GM13977 (cell line): ENCODE measurements at places on chromosomes 2 and 18.

GRCh38 chr2:21890041-21890440 lies 766.3 kb downstream of the TDRD15 start:
- DNase-seq: no peak

DNA sequence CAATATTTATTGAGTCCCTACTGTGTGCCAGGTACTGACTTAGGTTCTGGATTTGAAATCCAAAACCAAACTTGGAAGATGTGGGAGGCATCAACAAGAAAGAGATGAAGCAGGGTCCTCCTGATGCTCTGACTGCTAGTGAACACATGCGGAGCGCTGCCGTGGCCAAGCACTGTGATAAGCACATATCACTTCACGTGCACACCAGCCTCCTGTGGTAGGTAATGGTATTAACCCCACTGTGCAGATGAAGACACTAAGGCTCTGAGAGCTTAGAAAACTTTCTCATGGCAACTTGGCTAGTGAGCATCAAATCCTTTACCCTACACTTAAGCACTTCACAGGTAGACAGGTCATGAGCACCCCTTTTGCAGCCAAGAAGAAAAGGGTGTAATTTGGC lies 216.1 kb downstream of the HAUS1 start:
- DNase-seq: no peak

DNA sequence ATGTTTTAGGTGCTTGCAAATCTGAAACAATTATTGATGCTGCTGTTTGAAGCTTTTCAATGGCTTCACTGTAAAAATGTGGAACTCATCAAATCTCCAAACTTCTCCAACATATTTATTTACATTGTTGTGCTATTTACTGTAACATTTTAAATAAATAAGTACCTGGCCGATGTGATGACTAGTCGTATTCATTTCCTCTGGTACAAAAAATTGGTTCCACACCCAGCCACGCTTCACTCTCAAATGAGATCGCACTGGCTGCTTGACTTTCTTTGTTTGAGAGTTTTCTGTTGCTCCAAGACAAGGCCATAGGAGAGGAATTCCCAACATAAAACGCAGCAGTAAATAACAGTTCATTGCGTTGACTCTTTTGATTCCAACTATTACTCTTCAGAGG lies 32.0 kb downstream of the CDH19 start:
- DNase-seq: no peak

DNA sequence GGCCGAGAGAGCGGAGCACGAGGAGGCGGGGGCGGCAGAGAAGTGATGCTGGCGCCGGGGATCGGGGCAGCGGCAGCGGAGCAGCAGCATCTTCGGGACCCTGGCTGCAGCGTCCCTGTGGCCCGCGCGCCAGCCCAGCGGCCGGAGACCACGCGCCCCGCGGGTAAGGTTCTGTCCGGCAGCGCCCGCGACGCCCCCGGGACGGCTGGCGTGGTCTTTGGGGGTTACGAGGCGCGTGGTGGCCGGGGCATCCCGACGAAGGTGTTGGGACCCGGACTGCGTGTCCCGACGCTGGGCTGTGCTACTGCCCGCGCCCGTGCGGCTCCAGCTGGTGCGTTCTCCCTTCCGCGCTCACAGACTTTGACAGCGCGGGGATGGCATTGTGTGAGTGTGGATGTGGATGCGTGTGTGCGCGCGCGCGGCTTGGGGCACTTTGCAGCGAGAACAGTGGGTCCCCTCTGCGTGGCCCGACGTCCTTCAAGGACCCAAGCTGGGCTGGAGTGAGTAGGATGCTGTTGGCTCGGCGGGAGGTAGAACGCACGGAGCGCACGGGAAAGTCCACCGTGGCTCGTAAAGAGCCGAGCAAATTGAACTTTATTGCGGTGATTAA lies 405.0 kb downstream of the XIRP2 start:
- no peak for DNase-seq

- DNase-seq: no peak
Measured at GRCh38 chr18:61995618-61996017, 102.8 kb upstream of the RNF152 start.

GRCh38 chr2:168190590-168191336 lies 56.6 kb downstream of the STK39 start:
- DNase-seq: no peak

DNA sequence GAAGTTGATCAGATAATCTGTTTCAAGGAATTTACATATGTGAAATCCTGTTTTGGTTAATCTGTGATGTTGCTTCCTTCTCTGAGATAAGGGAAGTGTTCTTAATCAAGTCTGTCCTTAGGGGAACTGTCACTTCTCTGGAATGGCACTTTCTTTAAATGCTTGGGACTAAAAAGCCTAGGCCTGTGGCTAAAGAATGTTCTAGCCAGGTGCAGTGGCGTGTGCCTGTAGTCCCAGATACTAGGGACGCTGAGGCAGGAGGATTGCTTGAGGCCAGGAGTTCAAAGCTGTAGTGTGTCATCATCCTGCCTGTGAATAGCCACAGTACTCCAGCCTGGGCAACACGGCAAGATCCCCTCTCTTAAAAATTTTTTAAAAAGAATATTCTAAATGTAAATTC lies 217.6 kb upstream of the SIX3 start:
- no peak for DNase-seq

- DNase-seq: no peak
Measured at GRCh38 chr2:124201713-124202112, 176.6 kb downstream of the CNTNAP5 start.

- DNase-seq: no peak
Measured at GRCh38 chr2:219028141-219028540, 13.2 kb downstream of the CFAP65 start.

- peak; percentile 30 for DNase-seq
Measured at GRCh38 chr2:88307817-88308216, 137.7 kb downstream of the THNSL2 start.

DNA sequence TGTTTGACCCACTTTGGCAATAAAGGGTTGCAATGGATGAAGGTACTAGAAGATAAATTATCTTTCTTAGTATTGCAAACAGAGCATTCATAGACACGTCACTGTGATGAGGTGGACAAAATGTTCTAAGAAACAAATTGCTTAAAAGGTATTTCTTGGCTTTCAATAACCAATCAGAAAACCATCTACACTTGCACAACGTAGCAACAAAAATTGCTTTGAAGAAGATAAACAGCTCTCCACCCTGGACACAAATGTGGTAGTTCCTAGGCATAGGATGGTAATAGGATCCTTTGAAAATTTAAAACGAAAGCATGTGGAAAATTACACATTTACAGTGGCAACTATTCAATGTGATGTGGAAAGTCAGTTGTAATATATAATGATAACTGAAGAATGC lies 439.9 kb upstream of the ETAA1 start:
- DNase-seq: no peak

GRCh38 chr18:158128-159036 lies at the start of gene USP14:
TSS of gene USP14 (plus strand) at chr18:158557. CDS start at chr18:158699, 142 bp downstream.
- DNase-seq: peak; percentile 99

DNA sequence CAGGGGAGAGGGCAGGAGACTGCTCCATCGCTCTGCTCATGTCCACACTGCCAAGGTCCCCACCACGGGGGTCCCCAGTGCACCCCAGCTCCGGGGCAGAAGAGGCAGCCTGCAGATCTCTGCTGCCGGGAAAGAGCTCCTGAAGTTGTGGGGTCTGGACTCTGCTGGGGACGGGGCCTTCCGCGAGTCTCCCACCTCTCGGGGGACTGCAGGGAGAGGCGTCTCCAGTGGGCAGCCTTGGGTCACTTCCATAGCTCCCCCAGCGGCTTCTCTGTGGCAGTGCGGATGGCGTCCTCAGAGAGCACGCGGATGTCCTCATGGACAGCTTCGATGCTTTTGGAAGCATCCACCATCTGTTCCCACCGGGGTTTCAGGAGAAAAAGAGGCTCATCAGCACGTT lies 10.7 kb downstream of the DTYMK start:
- no peak for DNase-seq

- no peak for DNase-seq
Measured at GRCh38 chr2:238869-239268, 25.0 kb downstream of the SH3YL1 start.

DNA sequence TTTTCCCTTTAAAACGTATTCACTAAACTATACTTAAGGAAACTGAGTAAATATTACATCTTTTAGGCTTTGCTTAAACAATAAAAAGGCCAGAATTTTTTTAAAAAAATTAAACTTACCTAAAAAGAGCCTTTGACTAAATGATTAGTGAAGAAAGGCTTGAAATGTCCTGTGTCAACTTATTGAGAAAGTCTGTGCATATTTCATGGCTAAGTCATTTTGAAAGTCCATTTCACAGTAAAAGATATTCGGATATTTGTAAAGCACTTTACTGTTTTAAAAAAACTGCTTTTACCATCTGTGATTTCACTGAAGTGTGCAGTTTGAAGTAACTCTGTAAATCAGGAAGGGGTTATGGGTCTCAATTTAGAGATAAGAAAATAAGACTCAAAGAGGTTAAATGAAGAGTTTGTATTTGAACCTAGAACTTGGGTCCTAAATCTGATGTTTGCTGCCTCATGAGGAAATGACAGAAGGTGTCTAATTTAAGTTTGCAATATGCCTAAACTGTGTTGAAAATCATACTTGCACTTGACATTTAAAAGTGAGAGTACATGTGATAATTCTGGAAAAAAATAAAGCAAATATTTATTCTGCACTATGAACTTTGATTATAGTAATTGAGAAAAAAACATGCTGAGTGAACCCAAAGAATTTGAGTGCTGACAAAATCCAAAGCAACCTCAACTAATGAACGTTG lies 50.5 kb downstream of the RAB27B start:
- DNase-seq: no peak

- no peak for DNase-seq
Measured at GRCh38 chr2:31087491-31087890, 50.7 kb downstream of the GALNT14 start.

- DNase-seq: no peak
Measured at GRCh38 chr2:43159797-43160196, 66.6 kb downstream of the ZFP36L2 start.

- no peak for DNase-seq
Measured at GRCh38 chr2:225120186-225120585, 77.9 kb upstream of the DOCK10 start.

DNA sequence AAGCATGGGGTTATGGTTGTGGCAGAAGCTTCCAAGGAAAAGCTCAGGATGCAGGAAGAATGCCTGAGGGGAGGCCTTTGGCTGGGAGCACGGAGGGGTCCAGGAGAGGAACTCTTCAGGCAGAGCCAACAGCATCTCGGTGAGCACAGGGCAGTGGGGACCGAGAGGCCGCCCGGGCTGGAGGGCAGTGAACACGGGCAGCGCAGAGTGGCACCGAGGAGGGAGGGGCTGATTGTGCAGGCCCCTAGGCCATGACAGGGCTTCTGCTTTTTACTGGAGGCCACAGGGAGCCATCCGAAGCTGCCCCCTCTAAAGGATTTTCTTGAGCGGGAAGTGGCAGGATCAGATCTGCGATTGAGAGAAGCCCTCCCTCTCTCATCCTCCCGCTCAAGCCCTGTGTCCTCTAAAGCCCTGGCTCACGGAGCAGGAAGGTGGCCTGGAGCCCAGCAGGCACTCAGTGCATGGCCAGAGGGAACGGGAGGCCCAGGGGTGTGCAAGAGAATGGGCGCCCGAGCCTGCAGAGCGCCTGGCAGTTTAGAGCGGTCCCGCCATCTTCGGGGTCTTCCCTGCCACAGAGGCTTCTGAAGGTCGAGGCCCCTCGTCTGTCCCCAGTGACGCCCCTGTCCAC lies 110.0 kb upstream of the STON1 start:
- DNase-seq: no peak

GRCh38 chr2:2653231-2653630 lies 322.2 kb upstream of the MYT1L start:
- no peak for DNase-seq

- no peak for DNase-seq
Measured at GRCh38 chr2:218278531-218279360, 8.4 kb downstream of the PNKD start.

DNA sequence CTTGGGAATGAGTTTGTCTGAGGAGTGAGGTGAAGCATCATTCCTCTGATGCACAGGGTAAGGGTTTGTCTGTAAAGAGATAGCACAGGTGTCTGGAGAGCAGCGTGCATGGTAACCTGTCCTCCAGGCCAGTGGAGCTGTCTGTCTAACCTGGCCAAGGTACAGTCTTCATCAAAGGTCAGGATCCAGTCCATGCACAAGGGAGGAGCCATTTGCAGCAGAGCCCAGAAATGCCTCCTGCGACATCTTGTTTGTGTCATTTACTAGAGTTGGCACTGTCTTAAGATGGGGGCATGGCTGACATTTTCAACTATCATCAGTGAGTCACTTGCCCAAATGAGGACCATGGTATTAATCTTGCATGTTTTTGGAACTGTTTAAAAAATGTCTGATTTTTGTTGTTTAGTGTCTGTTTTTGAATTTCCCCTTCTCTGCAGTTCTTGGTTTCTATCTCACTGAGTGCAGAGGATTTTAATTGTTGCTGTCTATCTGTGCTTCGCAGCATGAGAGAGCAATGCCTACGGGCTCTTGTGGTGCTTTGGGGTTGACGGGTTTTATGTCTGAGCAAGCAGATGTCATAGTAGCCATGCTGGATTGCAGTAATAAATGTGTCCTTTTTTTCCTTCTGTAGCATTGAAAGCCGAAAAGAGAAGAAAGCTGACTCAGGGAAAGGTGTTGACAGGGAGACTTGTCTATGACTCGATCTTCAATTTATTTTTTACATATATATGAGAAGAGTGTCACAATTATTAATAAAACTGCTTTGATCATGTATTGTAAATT lies 91.3 kb downstream of the DPP4 start:
- no peak for DNase-seq

- no peak for DNase-seq
Measured at GRCh38 chr18:42155024-42155423, 200.0 kb downstream of the PIK3C3 start.

GRCh38 chr2:43201016-43201415 lies 25.4 kb downstream of the ZFP36L2 start:
- no peak for DNase-seq

- no peak for DNase-seq
Measured at GRCh38 chr2:1548910-1549673, 135.8 kb downstream of the TPO start.

DNA sequence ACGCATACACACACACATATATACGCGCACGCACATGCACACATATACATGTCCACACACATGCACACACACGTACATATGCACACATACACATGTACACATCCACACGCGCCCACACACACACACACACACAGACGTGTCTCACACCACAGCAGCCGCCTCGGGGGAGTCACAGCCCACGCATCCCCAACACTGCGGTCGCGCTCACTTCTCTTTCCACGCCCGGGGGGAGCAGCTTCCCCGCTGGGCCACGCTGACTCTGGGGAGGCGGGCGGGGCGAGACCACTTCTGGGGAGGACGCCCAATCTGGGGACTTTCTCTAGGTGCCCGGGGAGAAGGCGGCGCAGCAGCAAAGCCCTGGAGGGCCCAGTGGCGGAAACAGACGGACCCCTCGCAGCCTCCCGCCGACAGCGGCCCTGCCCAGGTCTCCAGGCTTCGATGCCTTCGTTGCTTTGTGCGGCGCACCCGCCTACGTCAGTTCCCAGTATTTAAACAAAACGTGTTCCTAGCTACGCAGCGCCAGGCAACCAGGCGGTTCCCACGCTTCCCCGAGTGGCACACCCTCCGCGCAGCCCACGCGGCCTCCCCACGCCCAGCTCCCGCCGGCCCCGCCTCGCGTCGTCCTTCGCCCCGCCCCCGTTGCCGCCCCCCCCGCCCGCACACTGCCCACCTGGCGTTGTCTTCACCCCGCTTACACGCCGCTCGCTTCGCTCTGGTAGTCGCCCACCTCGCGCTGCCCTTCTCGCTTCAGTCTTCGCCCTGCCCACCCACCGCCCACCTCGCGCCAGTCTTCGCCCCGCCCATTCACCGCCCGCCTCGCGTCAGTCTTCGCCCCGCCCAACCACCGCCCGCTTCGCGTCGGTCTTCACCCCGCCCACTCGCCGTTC lies 810 bp upstream of the RBFA start:
- no peak for DNase-seq
